ENCODE measurements at places on chromosomes 7 and 10. TPM values are rescaled to one million over a fixed set of nuclear protein-coding genes. Genes with fewer than 3 reads are reported as not detected.

TMEM178B gene
- total RNA-seq = 0.23 TPM

CADPS2 gene
- total RNA-seq = not detected

SAMD9L gene
- 19.6 TPM for total RNA-seq

GPR26 gene
- total RNA-seq = not detected

Measured in activated CD4-positive, alpha-beta T cell treated with anti-CD3 and anti-CD28 coated beads for 36 hours (primary cell).